ENCODE measurements at places on chromosomes 7 and 10.

DNA sequence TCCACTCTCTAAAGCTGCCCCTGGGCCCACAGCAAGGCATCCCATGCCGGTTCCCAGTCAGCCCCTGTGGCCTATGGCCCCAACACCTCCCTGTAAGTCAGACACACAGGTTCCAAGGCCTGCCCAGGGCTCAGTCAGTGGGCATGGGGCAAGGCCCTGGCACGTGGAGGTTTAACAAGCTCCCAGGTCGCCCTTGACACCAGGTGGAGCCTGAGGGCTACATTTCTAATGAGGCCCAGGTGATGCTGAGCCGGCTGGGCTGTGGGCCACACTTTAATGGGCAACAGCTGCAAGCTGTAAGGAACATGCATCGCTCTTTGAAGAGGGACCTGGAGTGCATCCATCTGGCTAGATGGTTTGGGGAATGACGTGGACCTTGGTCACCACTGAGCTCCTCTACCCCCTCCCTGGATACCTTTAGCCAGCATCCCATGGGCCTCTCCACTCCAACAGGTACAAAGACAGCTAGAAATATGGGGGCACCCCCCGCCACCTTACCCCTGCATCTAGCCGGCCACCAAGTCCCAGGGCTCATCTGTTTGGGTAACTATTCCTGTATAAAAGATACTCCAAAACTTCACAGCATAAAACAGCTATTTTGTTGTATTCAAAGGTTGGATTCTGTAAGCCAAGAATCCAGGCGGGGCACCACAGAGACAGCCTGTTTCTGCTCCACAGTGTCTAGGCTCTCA, 122.5 kb downstream of the OAT start:
- DNase-seq: no peak

DNA sequence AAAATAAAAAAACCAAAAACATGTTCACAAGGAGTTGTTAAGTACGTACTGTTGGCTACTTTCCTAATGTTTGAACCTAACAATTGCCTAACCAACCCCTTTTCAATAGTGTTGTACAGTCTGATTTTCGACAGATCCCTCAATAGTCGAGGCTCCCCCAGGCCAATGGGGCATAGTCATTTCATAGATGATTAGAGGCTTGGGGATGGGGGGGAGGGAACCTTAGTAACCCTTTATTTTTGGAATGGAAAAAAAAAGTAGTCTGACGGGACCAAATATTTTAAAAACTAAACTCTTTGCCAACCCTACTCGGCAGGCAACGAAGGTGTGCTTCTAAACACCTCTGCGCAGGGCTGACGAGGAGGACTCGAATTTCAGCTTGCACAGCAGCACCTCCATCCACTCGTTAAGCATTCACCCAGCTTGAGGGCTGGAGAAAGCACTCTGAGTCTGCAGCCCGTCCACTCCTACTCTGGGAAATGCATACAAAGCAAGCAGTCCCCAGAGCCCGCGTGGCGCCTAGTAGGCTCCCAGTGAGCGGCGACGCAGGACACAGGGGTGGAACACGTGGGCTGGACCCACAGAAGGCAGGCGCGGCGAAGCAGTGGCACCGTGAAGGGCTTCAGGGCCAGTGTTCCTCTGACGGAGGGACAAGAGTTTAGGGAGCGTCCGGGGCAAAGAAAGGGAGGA, 899 bp downstream of the PUS7 start:
- peak; percentile 8 for DNase-seq

DNA sequence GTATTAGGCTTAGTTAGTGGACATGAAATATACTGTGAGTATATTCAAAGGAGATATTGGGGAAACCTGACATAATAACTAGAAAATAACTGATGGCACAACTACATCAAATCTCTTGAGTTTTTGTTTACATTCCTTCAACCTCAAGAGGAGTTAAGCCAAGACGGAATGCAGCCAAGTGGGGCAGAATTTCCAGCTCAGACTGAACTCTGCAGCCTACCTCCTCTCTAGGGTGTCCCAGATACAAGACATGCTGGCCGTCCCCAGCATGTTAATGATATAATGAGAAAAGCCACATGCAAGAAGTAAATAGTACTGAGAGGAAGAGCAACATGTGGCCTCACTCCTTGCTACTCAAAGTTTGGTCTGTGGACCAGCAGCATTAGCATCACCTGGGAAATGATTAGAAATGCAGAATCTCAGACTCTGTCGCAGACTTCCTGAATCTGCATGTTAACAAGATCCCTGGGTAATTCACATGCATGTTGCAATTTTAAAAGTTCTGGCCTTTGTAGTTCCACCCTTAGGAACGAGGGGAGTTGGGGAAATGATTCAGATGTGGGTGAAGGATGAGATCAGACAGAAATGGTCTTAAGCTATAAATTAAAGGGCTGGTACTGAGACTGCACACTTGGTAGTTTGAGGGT, 118.4 kb upstream of the CACUL1 start:
- no peak for DNase-seq

DNA sequence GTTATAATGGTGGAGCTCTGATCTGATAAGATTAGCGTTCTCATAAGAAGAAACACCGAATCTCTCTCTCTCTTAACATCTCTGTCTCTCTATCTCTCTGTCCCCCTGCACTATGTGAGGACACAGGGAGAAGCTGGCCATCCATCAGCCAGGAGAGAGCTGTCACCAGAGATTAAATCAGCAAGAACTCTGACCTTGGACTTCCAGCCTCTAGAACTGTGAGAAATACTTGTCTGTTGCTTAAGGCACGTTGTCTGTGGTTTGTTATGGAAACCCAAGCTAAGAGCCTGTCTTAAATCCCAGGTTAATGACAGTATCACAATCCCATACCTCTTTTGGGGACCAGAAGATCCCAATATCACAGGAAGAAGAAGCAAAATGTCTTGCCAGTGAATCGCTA, 132.0 kb upstream of the AKR1E2 start:
- no peak for DNase-seq

DNA sequence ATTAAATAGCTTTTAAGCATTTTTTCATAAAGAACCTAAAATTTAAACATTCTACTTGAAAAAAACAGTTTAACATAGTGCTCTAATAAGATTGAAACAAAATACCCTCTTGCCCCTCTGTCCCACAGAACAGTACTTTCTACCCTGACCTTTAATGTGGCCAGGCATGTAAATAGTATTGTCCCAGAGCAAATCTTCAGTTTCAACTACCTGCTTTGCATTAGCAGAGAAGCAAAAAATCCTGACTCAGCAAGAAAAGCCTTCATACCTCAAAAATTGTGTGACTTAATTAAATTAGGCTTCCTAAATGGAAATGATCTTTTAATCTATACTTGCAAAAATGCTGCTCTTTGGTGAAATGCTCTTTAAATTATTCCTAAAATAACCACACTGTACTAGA, 237.4 kb upstream of the AOAH start:
- DNase-seq: no peak
